ENCODE measurements at places on chromosomes 16 and 17.
A peak's percentile ranks its signal among the peaks of the same experiment; 100 is the strongest.

- DNase-seq, result no peak
Measured at GRCh38 chr16:19513377-19514053, 8.4 kb downstream of the GDE1 start.

DNA sequence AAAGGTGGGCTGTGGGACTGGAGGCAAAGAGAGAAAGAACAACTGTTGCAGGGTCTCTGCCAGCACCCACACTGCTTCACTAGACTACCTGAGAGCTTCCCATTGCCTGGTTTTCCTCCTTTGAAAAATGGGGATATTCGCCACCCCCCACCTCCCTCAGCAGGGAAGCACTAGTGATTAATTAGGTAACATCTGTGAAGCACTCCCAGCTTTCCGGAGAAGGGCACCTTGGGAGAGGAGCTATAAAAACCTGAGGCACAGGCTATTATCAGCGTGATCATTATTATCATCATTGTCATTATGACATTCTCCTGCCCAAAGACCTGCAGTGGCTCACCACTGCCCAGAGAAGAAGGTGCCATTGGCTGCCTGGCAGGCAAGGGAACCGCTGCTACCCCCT lies 83.5 kb downstream of the XYLT1 start:
- DNase-seq, result no peak

DNA sequence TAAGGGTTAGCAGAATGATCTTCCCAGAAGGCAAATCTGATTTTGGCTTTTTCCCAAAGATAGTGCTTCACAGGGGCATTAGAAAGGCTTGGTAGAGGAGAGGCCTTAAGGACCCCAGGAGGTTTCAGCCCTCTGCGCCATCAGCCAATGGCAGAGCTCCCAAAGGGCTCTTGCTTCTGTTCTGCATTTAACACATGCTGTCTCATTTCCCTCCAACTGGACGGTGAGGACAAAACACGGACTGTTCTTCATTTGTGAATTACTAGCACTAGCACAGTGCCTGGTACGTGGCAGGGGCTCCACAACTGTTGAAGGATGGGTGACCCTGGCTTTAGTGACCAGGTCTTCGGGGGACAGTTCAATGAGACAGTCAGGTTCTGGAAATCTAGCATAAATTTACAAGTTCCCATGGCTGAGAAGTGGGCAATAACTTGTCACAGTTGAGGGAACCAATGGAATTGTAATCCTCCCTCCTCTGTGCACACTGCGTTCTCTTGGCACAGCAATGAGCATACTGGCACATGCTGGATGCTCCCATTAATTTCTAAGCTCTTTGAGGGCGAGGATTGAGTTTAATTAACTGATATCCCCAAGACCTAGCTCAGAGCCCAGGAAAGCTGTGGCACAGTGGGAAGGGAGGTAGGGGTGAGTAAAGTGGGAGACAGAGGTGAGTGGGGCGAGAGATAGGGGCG lies 45.4 kb downstream of the COG7 start:
- no peak for DNase-seq

DNA sequence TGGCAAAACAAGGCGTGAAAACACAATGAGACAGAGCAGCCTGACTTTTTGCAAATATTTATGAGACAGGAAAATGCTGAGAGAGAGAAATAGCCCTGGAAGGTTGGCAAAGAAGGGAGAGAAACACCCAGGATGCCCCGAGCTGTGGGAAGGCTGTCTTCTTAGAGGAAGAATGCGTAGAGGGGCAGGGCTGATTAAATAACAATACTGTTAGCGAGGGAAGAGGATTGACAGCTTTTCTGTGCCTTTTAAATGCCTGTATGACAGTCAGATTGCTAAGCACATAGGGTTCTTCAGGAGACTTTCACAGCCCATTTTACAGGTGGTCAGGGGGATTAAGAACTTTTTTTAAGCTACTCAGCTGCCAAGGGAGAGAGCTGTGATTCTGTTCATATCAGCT lies 219.2 kb downstream of the SHISA9 start:
- no peak for DNase-seq

- DNase-seq, result no peak
Measured at GRCh38 chr16:20850981-20851380, 44.7 kb downstream of the REXO5 start.

DNA sequence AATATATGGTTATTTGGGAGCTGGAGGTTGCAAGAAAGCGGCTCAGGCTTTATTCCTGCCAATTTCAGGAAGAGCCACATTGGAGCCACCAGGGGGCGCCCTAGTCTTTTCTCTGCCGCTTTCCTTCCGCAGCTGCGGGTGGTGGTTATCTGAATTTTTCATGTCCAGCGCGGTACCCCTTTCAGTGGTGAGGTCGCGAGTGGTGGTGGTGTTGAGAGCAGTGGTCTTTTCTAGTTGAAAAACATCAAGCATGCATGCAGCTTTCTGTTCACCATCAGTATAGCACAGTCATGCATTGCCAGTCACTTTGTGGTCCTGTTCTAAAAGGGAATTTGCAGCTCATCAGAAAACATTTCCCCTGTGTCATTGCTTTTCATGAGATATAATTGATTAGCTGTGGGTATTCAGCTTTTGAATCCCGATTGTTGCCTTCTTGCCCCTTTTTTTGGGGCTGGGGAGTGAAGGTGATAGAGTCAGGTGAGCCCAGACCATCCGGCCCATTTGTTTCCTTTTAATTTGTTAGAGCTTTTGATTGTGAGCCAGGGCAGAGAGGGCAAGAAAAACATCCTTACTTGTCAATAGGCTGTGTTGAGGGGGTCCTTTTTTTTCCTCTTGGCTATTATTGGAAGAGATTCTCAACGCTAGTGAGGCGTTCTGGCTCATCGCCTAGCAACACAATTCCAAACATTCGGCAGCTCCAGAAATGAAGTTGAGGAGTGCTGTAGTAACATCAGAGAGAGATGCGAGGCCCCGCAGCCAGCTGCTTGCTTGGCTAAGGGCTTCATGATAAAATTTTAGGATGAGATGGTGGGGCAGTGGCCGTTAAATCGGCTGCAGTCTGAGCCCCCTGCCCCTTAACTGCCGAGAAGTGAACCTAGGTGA lies 119.0 kb downstream of the SNX29 start:
- peak; percentile 64 for DNase-seq

DNA sequence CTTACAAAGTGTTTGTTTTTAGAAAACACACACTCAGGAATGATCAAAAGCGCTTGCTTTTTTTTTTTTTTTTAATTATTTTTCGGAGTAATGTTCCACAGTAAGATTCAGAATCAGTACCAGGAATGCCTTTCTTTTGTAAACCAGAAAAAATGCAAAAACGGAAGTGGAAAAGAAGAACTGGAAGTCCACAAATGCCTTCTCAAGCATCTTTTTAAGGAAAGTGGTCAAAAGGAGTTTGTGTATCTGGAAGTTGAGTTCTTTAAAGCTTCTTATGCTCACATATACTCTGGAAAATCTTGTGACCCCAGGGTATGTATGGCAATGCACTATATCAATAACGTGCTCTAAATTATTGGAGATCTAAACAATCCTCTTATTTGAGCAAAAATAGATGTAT lies 126.0 kb downstream of the ABCA8 start:
- DNase-seq, result no peak

DNA sequence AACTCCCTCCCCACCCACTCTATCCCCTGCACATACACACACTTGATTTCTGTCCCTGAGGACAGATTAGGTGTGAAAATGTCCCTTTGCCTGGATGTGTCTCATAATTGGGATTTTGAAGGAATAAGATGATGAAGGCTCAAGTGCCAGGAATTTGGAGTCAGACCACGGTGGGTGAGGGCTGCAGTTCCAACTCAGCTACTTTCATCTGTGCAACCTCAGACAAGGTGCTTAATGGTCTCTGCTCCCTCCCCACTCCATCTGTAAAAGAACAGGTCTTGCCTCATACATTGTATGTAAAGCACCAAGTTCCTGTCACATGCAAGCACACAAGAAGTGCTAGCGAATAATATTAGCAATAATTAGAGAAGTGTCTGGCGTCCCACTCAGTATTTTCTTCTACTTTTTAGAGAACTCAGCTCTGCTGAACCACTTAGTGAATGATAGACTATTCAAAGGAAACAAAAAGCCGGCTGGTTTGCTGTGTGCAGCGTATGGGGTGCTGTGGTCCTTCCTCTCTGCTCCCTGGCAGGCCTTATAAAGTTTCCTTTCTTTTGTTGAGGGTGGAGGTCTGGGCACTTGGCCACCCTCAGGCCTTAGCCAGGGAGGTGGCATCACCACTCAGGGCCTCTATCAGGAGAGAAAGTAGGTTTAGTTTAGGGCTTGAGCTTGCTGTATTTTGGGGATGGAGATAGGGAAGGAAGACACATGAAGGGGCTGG lies 6.4 kb downstream of the TBX4 start:
- DNase-seq, result no peak

DNA sequence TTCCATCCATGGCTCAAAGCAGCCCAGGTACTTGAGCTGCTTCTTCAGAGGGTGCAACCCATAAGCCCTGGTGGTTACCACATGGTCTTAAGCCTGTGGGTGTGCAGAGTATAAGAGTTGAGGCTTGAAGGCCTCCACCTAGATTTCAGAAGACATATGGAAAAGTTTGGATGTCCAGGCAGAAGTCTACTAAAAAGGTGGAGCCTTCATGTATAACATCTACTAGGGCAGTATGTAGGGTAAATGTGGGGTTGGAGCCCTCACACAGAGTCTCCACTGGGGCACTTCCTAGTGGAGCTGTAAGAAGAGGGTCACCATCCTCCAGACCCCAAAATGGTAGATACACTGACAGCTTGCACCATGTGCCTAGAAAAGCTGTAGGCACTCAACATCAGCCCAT lies 120.9 kb downstream of the HS3ST3A1 start:
- DNase-seq, result no peak

GRCh38 chr17:39092692-39093230 lies 58.7 kb downstream of the PLXDC1 start:
- DNase-seq, result no peak

- DNase-seq, result peak; percentile 10
Measured at GRCh38 chr17:68909066-68909465, 46.1 kb downstream of the ABCA8 start.

DNA sequence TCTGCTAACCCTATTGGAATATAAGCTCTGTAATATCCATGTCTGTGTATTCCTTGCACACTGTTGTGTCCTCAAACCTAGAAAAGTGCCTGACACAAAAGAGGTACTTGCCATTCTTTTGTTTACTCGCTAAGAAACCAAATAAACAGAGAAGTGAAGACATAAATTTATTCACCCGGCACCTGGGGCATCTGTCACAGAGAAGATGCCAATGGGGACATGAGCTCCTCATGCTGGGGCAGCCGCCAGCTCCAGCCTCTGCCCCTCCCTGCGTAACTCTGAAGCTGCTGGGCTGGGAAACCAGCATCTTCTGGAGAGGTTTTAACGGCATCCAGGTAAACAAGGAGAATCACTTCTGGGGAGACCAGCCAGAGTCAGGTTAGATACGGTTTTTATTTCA lies 15.1 kb upstream of the CDRT4 start:
- no peak for DNase-seq

DNA sequence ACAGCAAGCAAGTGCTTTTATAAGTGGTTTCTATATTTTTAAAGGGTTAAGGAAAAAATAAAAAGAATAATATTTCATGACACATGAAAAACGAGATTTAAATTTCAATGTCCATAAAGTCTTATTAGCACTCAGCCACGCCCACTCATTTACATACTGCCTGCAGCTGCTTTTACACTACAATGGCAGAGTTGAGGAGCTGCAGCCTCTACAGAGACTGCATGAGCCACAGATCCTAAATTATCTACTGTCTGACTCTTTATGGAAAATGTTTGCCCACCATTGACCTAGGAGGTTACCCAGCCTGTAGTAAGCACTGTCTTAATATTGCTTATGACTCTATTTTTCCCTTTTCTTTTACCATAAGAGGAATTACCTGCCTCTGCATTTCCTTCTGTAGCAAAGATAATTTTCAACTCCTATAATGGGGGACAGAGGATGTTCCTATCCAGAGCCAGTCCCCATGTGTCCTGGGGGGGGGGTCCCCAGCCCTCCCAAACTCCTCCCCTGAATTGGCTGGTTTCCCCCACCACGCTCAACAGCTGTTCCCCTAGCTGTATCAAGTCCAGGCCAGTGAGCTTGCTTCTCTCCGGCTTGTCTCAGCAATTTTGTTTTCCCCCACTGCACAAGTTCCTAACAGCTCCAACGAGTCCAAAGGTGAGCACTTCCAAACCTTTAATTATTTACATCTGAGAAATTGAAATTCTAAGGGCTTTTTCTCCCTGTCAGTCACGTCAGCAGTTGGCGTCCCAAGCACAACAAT lies 139.4 kb upstream of the ERCC4 start:
- no peak for DNase-seq

- DNase-seq, result no peak
Measured at GRCh38 chr16:53999841-54000240, 286.7 kb downstream of the IRX3 start.

DNA sequence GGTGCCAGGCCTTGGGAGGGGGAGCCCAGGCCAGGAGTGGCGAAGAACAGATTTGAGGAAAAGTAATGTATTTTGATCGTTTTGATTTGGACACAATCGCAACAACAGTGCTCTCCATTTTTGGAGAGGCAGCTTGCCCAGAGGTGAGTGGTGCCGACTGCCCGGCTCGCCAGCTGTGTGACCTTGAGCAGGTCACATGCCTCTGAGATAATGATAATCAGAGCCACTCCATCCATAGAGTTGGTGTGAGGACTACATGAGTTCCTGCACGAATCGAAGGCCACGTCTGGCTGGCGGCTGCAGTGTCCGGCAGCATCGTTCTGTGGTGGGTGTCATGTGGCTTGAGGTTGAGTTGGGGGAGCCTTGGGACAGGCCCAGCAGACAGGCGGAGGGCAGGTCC lies 20.7 kb downstream of the LLGL2 start:
- no peak for DNase-seq

DNA sequence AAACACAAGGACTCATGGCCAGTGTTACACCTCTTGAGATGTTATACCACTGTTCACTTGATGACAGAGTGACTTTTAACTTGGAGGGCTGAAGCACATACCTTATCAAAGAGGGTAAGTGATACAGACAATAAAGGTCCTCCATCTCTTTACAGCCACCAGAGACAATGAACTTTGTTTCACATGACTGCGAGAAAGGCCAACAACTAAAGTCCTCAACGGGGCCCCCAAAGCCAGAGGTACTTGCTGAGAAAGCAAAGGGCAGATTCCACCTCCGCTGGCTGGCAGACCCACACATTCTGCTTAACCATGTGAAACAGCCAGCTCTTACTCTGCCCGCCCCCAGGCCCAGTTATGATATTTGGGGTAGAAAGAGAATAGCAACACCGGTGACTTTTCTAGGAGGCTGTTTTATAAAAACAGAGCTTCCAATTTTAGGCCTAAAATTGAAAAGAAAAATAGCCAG lies 21.4 kb downstream of the DCUN1D3 start:
- peak; percentile 62 for DNase-seq

DNA sequence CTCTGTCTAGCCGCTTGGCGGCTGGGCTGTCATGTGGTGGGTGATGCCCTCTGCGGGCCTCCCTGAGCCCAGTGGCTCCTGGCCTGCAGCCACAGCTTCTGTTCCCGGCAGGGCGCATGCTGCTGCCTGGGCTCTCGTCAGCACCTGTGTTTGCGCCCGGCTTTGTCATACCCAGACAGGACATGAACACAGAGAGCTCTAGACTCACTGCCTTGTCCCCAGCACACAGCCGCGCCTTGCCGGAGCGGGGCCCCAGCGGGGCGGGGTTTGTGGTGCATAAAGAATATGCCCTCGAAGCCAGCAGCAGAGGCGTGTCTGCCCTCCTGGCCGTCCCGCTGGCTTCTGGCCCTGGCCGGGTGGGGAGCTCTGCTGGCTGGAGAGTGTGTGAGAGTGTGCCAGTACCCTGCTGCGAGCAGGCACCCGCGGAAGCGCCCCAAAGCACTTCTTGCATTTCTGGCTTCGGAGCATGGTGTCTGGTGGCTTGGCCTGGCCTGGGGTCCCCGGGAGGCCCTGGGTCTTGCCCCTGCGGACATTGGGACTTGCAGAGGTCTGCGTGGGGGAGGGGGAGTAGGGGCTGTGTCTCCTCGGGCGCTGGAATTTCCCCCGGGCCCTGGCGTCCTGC lies 14.4 kb downstream of the ASPSCR1 start:
- DNase-seq, result peak; percentile 81

- DNase-seq, result no peak
Measured at GRCh38 chr16:84729716-84730320, 30.0 kb downstream of the USP10 start.

Measured in head of caudate nucleus (tissue), 42 donors.